SK-N-SH (cell line): ENCODE measurements at places on chromosomes 13 and 19. TPM values are rescaled to one million over a fixed set of nuclear protein-coding genes. Genes with fewer than 3 reads are reported as not detected.

GRCh38 chr13:64912141-64912540 lies 2318.0 kb downstream of the PCDH9 start:
- DNase-seq, result no peak

DNA sequence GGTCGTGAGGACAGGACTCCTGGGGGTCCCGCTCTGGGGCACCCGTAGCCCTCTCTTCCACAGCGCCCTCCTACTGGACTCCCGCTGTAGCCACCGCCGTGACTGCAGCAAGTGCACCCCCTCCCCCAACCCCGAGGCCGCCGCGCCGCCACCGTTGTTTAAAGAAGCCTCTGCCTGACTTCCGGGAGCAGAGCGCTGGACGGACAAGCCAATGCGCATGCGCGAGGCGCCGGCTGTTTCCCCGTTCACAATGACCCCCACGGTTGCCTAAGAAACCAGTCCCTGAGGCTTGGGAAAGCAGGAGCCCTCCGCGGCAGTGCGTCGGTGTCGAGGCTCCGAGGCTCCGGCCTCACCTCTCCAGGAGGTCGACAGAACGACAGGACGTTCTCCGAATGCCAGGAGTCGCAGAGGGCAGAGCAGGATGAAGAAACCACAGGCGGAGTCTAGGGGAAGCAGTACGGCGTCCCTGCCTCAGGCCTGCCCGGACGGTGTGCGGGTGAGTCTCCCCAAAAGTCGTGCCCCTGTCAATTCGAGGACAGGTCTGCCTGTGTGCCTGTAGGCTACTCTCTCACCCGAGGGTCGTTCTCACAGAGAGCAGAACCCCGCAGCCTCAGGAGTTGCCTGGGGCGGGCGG lies 70.5 kb upstream of the ZNF420 start:
- peak; percentile 28 for DNase-seq

DNA sequence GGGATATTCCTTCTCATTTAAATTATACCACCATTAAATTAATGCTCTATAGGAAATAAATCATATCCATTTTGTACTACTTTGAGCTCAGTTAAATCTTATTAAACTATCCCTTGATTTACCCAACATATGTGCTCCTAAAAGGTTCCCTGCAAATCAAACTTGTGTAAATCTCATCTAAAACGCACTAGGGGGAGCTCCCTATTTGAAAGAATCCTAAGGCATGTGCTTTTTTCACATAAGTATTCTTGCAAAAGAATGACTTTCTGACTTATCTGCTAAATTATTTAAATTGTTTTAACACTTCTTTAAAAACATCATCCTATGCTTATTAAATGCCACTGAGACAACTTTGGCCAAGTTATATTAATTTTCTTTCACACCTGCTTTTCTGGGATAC lies 7.9 kb downstream of the INTS6 start:
- peak; percentile 29 for DNase-seq

DNA sequence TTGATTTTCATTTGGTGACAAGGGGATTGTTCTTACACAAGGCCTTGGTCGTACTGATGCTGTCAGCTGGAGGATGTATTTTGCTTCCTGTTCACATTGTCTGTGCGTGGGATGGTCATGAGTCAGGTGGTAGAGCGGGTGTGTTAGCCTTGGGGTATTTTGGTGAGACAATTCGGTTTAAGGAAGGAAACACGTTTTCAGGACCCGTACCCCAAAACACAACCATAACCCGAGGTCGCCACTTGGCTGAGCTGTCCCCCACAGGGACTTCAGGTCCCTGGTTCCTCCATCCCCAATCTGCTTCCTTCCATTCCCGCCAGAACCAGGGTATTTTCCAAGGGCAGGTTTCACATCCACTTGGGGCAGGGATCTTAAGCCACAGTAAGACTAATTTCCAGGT lies 15.0 kb downstream of the MYO9B start:
- no peak for DNase-seq

DNA sequence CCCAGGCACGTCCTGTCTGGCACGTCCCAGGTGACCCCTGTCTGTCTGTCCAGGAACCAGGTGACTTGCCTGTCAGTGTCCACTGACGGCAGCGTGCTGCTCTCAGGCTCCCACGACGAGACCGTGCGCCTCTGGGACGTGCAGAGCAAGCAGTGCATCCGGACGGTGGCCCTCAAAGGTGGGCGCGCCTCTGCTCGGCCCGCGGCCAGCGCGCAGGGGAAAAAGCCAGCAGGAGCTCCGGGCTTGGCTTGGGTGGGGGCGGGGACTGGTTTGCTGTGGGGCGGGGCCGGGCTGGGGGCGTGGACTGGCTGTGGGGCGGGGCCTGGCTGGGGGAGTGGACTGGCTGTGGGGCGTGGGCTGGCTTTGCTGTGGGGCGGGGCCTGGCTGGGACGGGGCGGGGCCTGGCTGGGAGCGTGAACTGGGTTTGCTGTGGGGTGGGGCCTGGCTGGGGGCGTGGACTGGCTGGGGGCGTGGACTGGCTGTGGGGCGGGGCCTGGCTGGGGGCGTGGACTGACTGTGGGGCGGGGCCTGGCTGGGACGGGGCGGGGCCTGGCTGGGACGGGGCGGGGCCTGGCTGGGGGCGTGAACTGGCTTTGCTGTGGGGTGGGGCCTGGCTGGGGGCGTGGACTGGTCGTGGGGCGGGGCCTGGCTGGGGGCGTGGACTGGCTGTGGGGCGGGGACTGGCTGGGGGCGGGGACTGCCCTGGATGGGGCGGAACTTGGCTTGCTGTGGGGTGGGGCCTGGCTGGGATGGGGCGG lies 7.2 kb downstream of the WDR18 start:
- peak; percentile 88 for DNase-seq

- no peak for DNase-seq
Observed at GRCh38 chr19:21568816-21569493, 63.6 kb downstream of the ZNF429 start.

The GNA15 gene
- 0.05 and 0.13 TPM in 2 replicates for polyA plus RNA-seq

DNA sequence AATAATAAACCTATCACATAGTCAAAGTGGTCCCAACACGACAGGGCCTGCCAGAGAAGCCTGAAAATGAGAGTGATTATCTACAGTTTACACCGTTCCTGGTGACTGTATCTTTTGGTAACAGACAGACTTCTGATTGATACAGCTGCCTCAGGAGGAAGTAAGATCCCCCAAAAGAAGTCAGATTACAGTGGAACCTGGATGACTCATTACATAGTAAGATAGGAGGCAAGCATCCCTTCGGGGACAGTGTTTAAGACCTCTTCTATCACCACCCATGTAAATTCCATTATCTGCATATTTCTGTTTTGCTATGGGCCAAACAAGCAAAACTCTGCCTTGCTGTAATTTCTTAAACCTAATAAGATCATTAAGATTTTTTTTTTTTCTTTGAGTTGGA lies 44.0 kb upstream of the FLT1 start:
- DNase-seq, result no peak

The ZNF723 gene
- polyA plus RNA-seq, result not detected in 2 replicates

The PGLYRP2 gene
- not detected in 2 replicates for polyA plus RNA-seq

DNA sequence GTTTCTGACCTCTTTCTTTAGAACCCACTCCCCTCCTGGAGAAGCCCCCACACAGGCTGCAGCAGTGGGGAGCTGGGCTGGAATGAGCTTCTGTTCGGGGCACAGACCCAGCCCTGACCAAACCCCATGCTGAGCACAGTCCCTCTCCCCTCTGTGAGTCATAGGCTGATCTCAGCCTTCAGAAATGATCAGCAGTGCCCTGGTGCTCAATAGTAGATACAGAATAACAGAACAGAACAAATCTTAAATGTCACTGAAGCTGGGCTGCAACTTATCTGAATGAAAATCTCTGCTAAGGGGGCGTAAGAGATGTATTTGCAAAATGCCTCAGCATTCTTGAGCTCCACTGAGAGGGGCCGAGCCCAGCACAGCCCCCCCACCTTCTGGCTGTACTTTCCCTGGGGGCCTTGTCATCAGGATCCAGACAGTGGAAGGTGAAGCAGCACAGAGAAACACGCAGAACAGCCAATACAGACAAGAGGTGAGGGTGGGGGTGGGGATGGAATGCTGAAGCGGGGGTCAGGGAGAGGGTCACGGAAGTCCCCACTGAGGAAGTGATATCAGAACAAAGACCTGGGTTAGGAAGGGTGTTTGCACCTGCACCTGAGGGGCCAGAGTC lies 9.9 kb downstream of the ZNF665 start:
- DNase-seq, result no peak

DNA sequence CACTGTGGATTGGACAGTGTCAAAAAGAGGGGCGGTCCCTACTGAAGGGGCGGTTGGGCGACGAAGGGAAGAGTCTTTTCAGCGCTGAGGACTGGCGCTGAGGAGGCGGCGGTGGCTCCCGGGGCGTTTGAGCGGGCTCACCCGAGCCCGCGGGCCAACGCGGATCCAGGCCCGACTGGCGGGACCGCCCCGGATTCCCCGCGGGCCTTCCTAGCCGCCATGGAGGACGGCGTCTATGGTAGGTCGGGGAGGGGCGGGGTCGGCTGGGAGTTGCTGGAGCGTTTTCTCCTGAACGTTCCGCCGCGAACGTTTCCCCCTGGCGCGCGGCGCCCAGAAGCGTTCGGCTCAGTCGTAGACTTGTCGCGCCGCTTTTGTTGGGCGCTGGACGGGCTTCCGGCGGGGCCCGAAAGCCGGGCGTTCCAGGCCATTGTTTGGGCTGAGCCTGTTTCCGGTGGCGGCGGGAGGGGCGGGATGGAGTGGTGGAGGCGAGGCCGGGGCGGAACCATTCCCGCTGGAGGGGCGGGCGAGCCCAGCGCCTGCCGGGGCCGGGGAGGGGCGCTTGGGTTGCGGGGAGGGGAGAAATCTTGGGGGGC lies at the start of gene CYTH2:
CYTH2 (plus strand) TSS at position 81 of the 593 bp plus-strand sequence; CDS start at position 220, 139 bp downstream.
- peak; percentile 87 for DNase-seq

- DNase-seq, result peak; percentile 96
Observed at GRCh38 chr19:10027158-10027997, 14.1 kb downstream of the RDH8 start.

GRCh38 chr13:48806522-48806921 lies 152.8 kb downstream of the CYSLTR2 start:
- DNase-seq, result no peak

GRCh38 chr19:38264486-38265212 lies at the start of gene SPINT2:
Gene SPINT2 (plus strand): TSS chr19:38264573. CDS start chr19:38264893, 320 bp downstream.
- DNase-seq, result peak; percentile 72

- peak; percentile 51 for DNase-seq
Observed at GRCh38 chr13:39016787-39017186, 21.1 kb downstream of the PROSER1 start.

The KIR2DL1 gene
- polyA plus RNA-seq, result not detected in 2 replicates

DNA sequence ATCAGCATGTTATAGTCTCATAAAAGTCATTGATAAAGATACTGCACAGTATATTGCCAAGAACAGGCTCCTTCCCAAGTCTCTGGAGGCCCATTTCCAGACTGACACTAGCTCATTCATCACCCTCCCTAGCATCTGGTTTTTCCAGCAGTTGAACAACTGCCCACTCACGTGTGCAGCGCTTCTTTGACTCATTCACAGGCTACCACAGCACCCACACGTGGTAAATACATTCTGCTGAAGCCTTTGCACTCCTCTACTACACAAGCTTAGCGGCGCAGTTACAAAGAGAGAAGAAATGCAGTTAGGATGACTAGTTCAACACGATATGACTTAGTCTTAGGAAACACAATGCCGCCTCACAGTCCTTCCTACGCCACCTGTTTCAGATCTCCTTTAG lies 87.7 kb downstream of the DOCK9 start:
- no peak for DNase-seq

The KRTDAP gene
- polyA plus RNA-seq, result not detected in 2 replicates

The SPART gene
- 4.8 and 8.4 TPM in 2 replicates for polyA plus RNA-seq

GRCh38 chr19:5512715-5513114 lies 55.0 kb downstream of the TINCR start:
- no peak for DNase-seq

The GNG8 gene
- polyA plus RNA-seq, result not detected in 2 replicates

- DNase-seq, result no peak
Observed at GRCh38 chr13:49319551-49319950, 71.8 kb downstream of the CDADC1 start.

DNA sequence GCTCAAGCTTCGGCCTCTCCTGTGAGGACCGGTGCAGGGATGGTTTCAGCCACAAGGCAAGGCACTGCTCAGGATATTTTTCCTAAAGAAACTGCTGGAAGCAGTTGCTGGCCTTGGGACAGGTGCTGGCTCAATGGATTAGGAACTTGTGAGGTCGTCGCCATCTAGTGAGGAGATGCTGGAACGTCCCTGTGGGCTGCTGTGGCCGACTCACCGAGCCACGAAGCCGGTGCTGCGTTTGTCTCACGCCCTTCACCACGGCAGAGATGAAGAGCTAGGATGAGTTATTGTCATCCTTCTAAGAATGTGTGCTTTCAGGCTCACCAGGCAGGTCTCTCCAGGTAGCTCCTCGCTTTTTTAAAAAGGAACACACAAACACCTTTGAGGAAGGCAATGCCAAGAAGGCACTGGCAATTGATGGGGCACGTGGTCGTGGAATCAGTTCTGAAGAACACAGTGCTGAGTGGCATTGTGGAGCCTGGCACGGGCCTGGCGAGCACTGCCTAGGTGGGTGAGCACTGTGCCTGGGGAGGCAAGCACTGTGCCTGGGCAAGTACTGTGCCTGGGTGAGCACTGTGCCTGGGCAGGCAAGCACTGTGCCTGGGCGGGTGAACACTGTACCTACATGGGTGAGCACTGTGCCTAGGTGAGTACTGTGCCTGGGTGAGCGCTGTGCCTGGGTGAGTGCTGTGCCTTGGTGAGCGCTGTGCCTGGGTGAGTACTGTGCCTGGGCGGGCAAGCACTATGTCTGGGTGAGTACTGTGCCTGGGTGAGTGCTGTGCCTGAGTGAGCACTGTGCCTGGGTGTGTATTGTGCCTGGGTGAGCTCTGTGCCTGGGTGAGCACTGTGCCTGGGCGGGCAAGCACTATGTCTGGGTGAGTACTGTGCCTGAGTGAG lies 140.4 kb downstream of the TEX29 start:
- DNase-seq, result peak; percentile 50

The PNMA8A gene
- 10.2 and 13.8 TPM in 2 replicates for polyA plus RNA-seq

DNA sequence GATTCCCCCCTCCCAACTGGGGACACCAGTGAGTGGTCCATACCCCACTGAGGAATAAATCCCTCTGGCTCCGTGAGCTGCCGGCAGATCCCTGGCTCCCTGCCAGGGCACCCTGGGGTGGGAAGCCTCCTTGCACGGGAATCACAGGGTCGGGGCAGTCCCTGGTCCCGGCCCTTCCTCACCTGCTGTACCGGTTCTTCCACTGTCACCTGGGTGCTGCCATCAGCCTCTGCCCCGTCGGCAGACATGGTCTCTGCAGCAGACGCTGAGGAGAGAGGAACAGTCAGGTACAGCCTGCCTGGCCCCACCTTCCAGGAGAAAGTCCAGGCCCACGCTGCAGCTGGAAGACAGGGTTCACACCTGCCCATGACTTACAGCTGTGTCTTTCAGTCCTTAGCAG lies 6.3 kb downstream of the PLIN3 start:
- DNase-seq, result no peak

DNA sequence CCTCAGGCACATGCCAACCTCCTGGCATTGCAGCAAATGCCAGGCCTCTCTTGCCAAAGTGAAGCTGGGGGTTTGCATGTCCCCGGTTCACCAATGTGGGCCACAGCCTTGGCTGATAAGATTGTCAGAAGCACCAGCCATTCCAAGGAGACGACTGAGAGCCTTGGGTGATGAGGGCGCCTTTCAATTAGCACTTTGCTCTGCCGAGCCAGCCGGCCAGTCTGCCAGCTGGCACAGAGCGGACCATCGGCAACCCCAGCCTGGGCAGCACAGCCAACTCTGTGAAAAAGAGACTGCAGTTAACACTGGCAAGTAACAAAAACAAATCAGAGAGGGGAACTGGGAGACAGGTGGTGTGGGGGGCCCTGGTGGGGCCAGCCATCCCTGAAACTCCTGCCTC lies 67.3 kb downstream of the EFNB2 start:
- DNase-seq, result no peak
